ENCODE measurements at places on chromosomes 11 and 22. TPM values are rescaled to one million over a fixed set of nuclear protein-coding genes. Genes with fewer than 3 reads are reported as not detected.

APOL2 gene
- total RNA-seq: 37.8 TPM

PRR5L gene
- 30.6 TPM for total RNA-seq

GRCh38 chr11:2423157-2424025, 20.9 kb downstream of the TRPM5 start:
- H3K4me1 ChIP-seq: peaks cover 21% of the 10 kb centered on the region
- no peaks in the 10 kb centered on the region for H3K36me3 ChIP-seq
- H3K27ac ChIP-seq: no peak overlapping the region
- no peaks in the 10 kb centered on the region for H3K27me3 ChIP-seq

DNA sequence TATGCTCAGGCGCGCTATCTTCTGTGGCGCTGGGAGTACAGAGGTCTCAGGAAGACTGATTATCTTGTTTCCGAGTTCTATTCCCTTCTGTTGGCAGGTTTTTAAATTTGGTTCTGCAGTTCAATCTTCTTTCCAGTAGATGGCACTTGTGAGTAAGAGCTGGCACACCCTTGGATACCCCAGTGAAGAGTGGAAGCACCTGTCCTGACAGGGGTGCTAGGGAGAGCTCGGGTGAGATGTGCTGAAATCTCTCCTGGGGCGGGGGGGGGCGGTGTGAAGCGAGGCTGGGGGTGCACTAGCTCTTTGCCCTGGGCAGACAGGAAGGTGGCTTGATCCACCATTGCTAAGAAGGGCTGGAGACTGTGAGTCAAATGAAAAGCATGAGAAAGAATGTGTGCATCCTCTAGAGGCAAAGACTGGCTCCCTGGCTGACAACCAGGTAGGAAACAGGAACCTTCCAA, 679.9 kb upstream of the CCDC179 start:
- no peaks in the 10 kb centered on the region for H3K36me3 ChIP-seq
- no peaks in the 10 kb centered on the region for H3K4me1 ChIP-seq
- H3K27me3 ChIP-seq: no peaks in the 10 kb centered on the region
- no peak overlapping the region for H3K4me3 ChIP-seq
- peak; percentile 63 for DNase-seq

DNA sequence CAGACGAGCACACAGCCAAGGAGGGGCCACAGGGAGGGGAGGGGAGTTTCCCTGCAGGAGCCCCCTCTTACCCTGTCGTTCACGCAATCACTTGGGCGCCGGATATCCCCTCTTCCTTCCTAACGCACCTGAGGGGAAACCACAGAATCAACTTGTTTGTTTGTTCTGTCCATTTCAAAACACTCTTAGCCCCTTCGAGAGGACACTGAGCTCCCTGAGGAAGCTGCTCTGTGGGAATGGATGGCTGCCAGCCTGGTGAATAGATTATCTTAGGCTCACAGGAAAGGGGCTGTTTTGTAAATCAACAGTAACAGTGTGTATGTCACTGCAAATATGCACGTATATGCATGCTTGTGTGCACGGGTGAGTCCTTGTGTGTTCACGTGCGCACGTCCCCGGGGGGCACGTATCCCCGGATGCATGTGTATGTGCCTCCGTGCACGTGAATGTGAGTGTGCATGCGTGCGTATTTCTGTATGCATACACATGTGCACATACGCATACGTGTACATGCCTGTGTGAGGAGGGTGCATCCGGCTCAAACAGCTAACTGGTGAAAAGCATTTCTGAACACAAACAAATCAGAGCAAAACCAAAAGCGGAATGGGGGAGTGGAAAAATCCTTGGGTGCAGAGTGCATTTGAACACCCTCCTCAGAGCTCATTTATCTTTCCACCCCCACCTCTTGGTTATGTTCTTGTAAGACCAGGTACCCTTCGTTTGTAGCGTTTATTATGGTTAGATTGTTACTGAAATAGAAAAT, 7.2 kb downstream of the ARSA start:
- H3K27me3 ChIP-seq: no peaks in the 10 kb centered on the region
- no peak overlapping the region for H3K27ac ChIP-seq
- peak overlapping the region; percentile 21 for H3K4me3 ChIP-seq
- H3K36me3 ChIP-seq: peaks cover 14% of the 10 kb centered on the region
- H3K4me1 ChIP-seq: peaks cover 16% of the 10 kb centered on the region

- no peaks in the 10 kb centered on the region for H3K36me3 ChIP-seq
- H3K4me3 ChIP-seq: no peak overlapping the region
- peaks cover 11% of the 10 kb centered on the region for H3K27me3 ChIP-seq
- H3K27ac ChIP-seq: no peak overlapping the region
- no peak for DNase-seq
Observed at GRCh38 chr22:22410121-22410520, 98.4 kb downstream of the ZNF280B start.

GRCh38 chr22:30781271-30781875, 86.7 kb downstream of the OSBP2 start:
- no peak overlapping the region for H3K4me3 ChIP-seq
- no peak overlapping the region for H3K27ac ChIP-seq
- no peaks in the 10 kb centered on the region for H3K27me3 ChIP-seq
- no peaks in the 10 kb centered on the region for H3K36me3 ChIP-seq
- H3K4me1 ChIP-seq: peaks cover 6% of the 10 kb centered on the region

DNA sequence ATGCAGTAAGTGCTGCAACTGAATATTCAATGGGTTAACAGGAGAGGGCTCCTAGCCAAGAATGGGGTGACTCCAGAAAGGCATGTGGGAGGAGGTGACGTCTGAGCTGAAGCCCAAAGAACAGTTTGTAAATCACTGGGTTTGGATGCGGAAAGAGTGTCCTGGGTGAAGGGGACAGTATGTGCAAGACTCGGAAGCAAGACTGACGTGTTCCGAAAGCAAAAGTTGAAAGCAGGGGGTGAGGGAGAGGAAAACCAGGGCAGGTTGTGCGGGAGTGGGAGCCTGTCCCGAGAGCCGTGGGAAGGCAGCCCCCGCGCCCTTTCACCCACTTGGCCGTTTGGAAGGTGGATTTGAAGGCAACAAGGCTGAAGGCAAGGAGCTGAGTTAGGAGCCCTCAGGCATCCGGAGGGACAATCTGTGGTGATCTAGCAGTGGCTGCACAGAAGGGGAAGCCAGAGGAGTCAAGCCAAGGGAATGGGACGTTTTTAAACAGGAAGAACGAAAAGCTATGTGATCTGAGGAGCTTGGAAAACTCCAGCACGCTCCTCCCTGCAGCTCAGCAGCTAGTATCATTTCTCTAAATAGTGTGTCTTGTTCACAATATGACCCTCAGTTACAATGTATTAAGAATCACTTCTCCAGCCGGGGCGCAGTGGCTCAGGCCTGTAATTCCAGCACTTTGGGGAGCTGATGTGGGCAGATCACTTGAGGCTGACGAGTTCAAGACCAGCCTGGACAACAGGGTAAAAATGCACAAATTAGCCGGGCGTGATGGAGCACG, 7.7 kb downstream of the SLC25A18 start:
- no peaks in the 10 kb centered on the region for H3K27me3 ChIP-seq
- no peak for DNase-seq
- H3K27ac ChIP-seq: peak overlapping the region; percentile 92
- peaks cover 65% of the 10 kb centered on the region for H3K4me1 ChIP-seq
- no peaks in the 10 kb centered on the region for H3K36me3 ChIP-seq
- H3K4me3 ChIP-seq: peak overlapping the region; percentile 28

- no peak for DNase-seq
- peaks cover 28% of the 10 kb centered on the region for H3K36me3 ChIP-seq
- no peak overlapping the region for H3K27ac ChIP-seq
- H3K4me3 ChIP-seq: no peak overlapping the region
Observed at GRCh38 chr11:66636411-66636810, 2.1 kb upstream of the RBM4 start.

DNA sequence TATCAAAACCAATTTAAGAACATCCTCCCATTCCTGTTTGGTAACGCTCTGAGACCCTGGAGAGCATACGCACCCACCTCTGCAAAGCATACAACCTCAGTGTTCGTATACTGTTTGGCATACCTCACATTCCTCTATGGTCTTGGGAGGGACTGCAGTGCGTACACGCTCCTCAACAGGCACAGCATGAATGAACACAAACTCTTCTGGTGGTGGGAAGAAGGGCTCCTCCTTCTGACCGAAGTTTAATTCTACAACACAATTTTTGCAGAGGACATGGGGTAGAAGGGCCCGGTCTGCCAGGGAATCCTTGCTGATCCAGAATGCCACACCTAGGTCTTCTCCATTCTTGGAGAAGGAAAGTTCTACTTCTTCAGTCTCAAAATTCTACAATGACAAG, 5.3 kb downstream of the HNRNPUL2 start:
- H3K27me3 ChIP-seq: no peaks in the 10 kb centered on the region
- DNase-seq: no peak
- peaks cover 5% of the 10 kb centered on the region for H3K4me1 ChIP-seq
- no peak overlapping the region for H3K27ac ChIP-seq

- no peaks in the 10 kb centered on the region for H3K36me3 ChIP-seq
- peaks cover 15% of the 10 kb centered on the region for H3K27me3 ChIP-seq
Observed at GRCh38 chr11:17013548-17014320, 480 bp downstream of the PLEKHA7 start.

DNA sequence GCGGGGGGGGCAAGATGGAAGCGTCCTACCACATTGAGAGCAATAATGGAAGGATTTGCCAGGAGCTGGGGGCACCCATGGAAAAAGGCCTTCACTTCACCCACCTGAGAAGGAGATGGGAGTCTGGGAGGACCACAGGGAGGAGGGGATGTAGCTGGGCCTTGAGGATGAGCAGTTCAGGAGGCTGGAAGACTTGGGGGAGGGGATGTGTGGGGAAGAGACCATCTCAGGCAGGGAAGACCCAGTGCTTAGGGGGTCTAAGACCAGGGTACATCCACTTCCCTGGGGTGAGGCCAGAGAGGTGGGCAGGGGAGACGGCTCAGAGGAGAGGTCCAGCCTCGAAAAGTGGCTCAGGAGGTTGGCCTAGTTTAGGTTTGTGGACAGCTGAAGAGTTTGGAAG, 71.3 kb upstream of the TCF20 start:
- H3K4me1 ChIP-seq: peaks cover 82% of the 10 kb centered on the region
- DNase-seq: no peak
- no peaks in the 10 kb centered on the region for H3K36me3 ChIP-seq
- H3K27me3 ChIP-seq: no peaks in the 10 kb centered on the region

- no peak overlapping the region for H3K4me3 ChIP-seq
- no peaks in the 10 kb centered on the region for H3K4me1 ChIP-seq
- H3K36me3 ChIP-seq: no peaks in the 10 kb centered on the region
- no peaks in the 10 kb centered on the region for H3K27me3 ChIP-seq
- H3K27ac ChIP-seq: no peak overlapping the region
Observed at GRCh38 chr11:96538622-96539021, 148.8 kb downstream of the JRKL start.

DNA sequence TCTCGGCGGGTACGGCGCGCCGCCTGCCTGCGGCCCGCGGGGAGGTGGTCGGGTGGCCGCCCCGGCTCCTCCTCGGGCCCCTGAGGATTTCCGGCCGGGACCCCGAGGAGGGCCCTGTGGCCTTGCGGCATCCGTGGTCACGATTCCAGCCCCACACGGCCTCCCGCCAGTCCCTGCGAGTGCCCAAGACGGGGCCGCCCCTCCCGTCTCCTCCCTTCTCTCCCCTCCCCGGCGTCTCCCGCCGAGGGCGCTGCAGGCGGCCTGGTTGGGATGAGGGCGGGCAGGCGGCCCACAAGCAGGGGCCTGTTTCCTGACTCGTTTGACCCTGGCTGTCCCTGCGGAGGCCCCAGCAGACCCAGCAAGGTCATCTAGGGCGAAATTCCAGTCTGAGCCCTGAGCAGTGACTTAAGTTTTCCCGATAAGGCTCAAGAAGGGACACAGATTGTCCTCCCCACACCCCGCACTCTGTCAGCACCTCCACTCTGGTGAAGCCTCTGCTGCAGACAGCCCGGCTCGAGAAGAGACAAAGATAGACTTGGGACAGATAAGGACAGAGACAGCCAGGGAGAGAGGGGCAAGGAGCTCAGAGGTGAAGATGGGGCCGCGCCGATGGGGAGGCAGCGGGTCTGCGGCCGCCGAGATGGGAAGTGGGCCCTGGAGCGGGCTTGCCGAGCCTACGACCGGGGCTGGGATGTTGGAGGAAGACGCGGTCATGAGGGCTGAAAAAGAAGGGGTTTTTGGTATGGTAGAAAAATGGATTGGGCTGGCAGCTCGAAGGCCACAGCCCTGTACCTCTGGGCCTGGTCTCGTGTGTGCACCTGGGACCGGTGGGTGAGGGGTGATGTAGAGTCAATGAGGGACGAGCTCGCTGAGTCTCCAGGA, 95.0 kb downstream of the SWAP70 start:
- DNase-seq: no peak
- H3K27ac ChIP-seq: peak overlapping the region; percentile 57
- peaks cover 24% of the 10 kb centered on the region for H3K4me1 ChIP-seq
- no peaks in the 10 kb centered on the region for H3K27me3 ChIP-seq
- peak overlapping the region; percentile 67 for H3K4me3 ChIP-seq

- no peak overlapping the region for H3K4me3 ChIP-seq
- peaks cover 12% of the 10 kb centered on the region for H3K4me1 ChIP-seq
- H3K27ac ChIP-seq: no peak overlapping the region
- no peak for DNase-seq
- peaks cover 3% of the 10 kb centered on the region for H3K27me3 ChIP-seq
Observed at GRCh38 chr11:116166573-116167465, 606.0 kb downstream of the BUD13 start.

DNA sequence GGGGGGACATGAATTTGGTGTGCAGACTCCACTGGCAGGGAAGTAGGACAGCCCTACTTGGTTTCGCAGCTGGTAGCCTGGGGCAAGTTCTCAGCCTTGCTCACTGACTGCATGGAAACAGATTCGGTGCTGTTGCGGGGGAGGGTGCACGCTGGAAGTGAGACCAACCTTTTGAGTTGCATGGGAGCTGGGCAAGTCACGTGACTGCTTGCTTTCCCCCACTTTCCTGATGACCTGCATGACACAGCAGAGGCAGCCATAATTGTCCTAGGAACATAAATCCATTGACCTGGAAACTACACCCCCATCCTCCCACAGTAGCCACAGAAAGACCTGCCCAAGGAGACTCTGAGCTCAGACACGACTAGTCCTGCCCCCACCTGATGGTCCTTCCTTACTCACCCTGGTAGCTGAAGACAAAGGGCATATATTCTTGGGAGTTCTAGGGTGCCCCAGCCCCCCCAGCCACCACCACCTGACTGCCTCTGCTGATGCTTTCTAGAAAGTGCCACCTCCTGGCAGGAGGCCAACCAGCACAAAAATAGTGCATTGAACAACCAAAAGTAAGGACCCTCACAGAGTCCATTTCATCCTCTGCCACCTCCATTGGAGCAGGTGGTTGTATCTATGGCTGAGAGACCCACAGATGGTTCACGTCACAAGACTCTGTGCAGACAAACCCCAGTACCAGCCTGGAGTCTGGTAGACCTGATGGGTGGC, 4.1 kb upstream of the HBG2 start:
- no peak overlapping the region for H3K27ac ChIP-seq
- no peak for DNase-seq
- H3K36me3 ChIP-seq: no peaks in the 10 kb centered on the region
- H3K27me3 ChIP-seq: no peaks in the 10 kb centered on the region
- no peak overlapping the region for H3K4me3 ChIP-seq

GRCh38 chr22:21951931-21952465, 650 bp downstream of the PPM1F start:
- no peak overlapping the region for H3K27ac ChIP-seq
- peaks cover 48% of the 10 kb centered on the region for H3K4me1 ChIP-seq
- peak; percentile 60 for DNase-seq
- no peaks in the 10 kb centered on the region for H3K27me3 ChIP-seq
- H3K4me3 ChIP-seq: peak overlapping the region; percentile 81
- H3K36me3 ChIP-seq: peaks cover 23% of the 10 kb centered on the region

Data from spinal cord (tissue), 10 donors.